ENCODE measurements at places on chromosomes 3 and 15.
A peak's percentile ranks its signal among the peaks of the same experiment; 100 is the strongest.

- no peak for DNase-seq
These were observed 148.5 kb downstream of the OTOL1 start for GRCh38 chr3:161644891-161645635.

GRCh38 chr3:126907557-126907956, 75.4 kb upstream of the PLXNA1 start:
- DNase-seq: no peak

GRCh38 chr3:184235381-184236032, 6.1 kb downstream of the VWA5B2 start:
- DNase-seq: no peak

- DNase-seq: no peak
These were observed 223.6 kb upstream of the GAP43 start for GRCh38 chr3:115399750-115400149.

DNA sequence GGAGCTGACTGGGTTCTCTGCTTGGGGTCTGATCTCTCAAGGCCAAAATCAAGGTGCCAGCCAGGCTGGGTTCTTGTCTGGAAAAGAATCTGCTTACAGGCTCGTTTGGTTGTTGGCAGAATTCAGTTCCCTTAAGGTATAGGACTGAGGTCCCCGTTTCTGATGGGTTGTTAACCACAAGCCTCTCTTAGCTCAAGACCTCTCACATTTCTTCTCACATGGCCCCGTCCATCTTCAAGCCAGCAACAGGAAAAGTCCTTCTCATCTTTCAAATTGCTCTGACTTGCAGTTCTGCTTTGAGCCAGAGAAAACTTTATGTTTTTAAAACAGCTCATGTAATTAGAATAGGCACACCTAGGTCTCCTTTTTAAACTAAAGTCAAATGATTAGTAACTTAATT, 20.4 kb downstream of the UACA start:
- DNase-seq: no peak

- no peak for DNase-seq
These were observed 5.3 kb upstream of the BLM start for GRCh38 chr15:90711842-90712241.

DNA sequence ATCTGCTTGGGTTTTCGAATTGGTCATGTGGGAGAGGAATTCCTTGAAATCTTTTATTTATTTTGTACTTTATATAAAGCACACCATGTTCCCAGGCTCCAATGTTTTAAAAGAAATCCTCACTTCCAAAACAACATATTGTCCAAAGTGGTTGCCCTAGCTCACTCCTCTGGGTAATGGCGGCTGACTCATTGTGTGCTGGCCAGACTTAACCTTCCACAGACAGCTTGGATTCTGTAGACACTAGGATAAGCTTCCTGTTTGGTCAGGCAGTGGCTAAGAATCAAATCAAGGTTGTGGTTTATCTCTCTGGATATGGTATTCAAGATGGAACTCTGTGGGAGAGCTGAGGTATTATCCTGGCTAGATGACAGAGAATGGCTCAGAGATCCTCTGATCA, 55.8 kb upstream of the FAM98B start:
- DNase-seq: no peak

GRCh38 chr3:197989651-197990050, 29.6 kb downstream of the LMLN start:
- no peak for DNase-seq

- DNase-seq: no peak
These were observed 88.2 kb upstream of the TSC22D2 start for GRCh38 chr3:150319900-150320299.

DNA sequence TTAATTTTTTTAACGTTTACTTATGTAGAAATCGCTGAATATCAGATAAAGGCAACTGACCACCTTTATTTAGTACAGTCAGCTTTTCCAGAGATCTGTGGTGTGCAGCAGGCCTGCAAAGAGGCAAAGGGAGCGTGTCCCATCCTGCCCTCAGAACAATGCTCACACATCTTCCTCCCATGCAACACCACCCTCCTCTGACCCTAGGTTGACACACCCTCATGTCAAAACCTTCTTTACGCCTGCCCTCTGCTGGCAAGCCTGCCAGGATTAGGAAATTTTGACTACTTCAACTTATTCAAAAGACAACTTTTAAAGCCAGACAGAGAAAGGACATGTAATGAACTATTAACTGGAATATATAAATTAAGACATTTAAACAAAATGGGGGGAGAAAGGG, 513.7 kb downstream of the FOXP1 start:
- peak; percentile 69 for DNase-seq

- DNase-seq: no peak
These were observed 140.4 kb downstream of the CD47 start for GRCh38 chr3:107950417-107950816.

DNA sequence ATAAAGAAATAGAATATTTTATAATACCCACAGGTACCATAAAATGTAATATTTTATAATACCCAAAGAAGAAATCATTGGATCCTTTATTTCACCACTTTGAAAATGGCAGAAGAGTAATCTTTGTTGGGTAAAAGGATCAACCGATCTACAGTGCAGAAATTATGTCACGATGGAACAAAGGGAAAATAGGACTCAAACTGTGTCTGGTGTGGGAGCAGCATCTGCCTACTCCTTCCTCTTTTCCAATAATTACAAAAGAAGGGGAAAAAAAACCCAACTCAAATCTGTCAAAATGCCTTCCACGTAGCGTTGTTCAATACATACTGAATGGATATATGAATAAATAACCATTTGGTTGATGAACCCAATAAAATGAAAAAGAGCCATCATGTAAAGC, 492.6 kb upstream of the TBL1XR1 start:
- no peak for DNase-seq

GRCh38 chr3:193552923-193553322, 1.8 kb downstream of the ATP13A4 start:
- DNase-seq: no peak

GRCh38 chr3:159150180-159150579, 348.3 kb downstream of the MFSD1 start:
- no peak for DNase-seq

DNA sequence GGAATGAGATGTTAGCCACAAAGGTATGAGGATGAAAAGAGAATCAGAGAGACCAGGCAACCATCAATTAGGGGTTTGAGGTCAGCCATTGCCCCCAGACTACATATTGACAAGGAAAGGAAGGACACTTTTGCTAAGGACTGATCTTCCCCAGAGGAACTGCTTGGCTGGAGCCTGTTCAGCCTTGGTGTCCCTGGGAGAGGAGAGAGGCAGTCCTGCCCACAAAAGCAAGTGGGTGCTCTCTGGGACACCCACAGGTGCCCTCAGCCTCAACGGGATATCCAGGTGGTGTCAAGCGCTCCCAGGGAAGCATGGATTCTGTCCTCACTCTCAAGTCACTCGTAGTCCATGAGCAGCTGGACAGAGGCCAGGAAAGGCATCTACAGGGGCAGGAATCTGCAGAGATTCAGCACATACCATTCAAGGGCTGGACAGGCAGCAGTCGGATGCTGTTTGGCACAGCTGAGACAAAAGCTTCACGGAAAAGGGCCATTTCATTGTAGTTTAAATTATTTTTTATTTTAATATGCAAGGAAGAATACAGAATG, 166.2 kb downstream of the UACA start:
- DNase-seq: no peak

DNA sequence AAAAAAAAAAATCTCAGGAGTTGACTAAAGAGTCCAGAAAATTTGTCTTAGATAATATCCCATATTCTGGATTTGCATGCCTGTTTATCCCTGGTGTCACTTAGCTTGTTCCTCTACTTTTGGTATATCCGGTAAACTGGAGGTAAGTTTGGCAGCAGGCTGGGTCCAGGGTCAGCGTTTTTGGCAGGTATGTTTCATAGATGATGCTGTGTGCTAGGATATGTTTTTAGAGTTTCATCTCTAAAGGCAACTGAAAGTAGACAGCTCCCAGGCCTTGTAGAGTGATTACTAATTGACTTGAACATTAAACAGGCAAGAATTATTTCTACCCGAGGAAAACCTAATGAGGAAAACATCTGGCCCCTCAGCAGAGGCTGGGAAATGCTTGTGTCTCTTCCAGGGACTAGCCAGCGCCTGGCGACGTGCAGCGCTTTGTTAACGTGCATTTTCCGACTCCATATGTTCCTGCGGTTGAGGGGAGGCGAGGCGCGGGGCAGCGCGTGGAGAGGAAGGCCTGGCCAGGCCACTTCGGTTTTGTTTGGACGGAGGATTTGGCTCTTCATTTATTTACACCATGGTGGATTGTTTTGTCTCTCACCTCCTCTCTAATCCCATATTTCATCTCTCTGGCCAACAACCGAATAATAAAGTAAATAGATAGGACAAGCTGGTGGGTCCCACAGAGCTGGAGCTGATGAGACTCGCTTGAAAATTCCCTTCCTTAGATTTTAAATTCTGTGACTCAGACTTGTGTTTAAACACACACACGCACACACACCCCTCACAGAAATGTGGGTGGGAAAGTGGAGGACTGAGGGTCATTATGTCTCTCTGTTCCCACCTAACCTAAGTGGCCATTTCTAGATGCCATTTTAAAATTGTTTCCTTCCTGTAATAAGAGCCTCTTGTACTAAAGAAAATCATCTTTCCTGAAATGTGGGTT, 65.3 kb downstream of the ASB7 start:
- no peak for DNase-seq

DNA sequence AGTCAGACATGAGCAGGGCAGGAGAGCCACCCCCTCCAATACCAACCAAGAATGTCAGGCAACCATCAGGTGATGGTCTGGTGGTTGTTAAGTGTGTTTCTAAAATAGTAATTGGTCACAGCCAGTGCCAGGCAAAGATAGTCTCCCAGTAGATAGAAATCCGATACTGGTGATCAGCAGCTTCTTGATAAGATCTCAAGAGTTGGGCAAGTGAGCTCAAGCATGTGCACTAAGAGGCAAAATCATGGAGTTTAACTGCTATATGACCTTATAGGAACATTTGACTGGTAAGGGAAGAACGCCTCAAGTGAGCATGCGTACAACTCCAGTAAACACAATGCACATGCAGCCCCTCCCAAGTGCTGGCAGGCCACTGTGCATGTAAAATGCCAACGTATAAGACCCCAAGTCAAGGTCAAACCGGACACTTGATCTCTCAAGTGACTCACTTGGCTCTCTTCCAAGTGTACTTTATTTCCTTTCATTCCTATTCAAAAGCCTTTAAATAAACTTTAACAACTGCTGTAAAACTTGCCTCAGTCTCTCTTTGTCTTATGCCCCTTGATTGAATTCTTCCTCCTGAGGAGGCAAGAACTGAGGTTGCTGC, 36.0 kb upstream of the CBLB start:
- no peak for DNase-seq

DNA sequence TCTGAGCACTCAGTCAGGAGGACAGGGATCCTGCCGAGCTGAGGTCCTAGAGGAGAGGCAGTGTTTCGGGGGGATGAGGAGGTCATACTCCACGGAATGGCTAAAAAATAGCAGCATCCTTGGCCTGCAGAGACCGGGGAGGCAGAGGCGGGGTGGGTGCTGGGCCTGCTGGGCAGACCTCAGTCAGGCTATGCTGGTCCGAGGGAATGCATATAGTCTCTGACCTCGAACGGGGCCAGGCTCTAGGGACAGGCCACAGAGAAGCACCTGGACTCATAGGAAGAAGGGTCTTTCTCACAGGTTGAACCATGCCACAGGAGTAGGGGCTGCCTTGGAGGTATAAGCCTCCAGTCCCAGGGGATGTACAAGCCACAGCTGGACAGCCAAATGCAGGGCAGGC, 14.0 kb upstream of the SKIC8 start:
- DNase-seq: no peak

DNA sequence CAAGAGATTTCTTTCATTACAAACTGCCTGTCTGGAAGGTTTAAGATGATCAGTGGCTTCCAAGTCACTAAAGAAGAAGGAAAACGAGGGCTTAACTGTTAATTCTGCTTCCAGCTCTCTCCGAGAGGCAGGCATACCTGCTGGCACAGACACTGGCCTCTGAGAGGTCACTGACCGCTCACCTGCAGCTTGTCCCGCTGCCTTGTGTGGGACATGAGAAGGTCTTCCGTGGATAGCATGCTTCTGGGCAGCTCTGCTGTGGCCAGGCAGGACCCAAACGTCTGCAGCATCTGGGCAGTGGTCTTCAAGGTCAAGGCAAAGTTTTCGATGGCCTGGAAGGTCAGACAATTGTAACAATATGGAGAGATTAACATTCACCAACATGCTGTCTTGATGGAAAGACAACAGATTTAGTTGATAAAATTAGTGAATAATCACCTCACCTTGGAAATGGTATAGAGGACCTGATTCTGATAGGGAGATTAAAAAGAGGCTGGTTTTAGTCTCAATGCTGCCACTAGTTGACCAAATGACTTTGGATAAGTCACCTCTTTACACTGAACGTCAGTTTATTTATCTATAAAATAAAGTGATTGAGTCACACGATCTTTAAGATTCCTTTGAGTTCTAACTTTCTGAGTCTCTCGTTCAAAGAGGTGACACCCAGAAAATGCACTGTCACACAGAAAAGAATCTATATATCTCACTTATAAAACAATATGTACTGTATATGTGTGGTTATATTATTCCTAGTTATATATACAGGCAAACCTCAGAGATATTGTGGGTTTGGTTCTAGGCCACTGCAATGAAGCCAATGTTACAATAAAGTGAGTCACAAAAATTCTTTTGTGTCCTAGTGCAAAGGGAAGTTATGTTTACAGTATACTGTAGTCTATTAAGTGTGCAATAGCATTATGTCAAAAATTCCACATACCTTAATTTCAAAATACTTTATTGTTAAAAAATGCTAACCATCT, 65.1 kb downstream of the B3GNT5 start:
- no peak for DNase-seq

GRCh38 chr3:88480822-88481221, 331.1 kb downstream of the C3orf38 start:
- DNase-seq: no peak

DNA sequence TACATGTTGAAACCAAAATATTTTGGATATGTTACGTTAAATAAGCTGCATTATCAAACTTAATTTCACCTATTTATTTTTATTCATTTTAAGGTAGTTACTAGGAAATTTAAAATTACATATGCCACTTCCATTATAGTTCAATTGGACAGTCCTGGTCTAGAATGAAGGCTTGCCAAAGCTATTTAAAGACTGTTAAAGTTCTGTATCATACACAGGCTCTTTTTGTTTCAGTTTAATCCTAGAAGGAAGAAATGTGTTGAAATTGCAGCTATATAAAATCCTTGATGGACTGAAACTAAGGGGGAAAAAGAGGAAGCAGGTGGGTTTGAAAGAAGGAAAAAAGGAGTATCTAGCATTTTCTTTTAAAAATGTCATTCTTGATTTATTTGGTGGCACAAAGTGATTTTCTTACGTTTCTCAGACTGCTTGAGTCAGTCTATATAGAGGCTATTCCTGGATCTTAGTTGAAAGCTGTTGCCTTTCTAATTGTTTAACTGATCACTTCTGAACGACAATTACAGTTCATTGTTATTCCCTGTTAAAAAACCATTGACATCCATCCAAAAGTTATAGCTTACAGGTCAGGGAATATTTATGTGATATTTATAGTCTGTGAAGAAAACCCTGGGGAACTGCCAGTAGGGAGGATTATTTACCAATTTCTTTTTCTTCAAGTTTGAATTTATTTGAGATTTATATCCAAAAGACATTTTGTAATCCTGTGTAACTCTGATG, 195.0 kb downstream of the RORA start:
- no peak for DNase-seq

GRCh38 chr3:46566040-46566641, at the start of gene LRRC2:
LRRC2 (minus strand) TSS chr3:46566302; CDS start chr3:46551591, 14,711 bp downstream.
- no peak for DNase-seq

Measured in stimulated activated CD4-positive, alpha-beta T cell treated with anti-CD3 and anti-CD28 coated beads, Interleukin-1b, Interleukin-23, amount 100 ng/mL, for 48 hours (primary cell).